ENCODE measurements at places on chromosomes 1 and 21.

GRCh38 chr1:18936471-18936813, 20.0 kb downstream of the IFFO2 start:
- DNase-seq: no peak

DNA sequence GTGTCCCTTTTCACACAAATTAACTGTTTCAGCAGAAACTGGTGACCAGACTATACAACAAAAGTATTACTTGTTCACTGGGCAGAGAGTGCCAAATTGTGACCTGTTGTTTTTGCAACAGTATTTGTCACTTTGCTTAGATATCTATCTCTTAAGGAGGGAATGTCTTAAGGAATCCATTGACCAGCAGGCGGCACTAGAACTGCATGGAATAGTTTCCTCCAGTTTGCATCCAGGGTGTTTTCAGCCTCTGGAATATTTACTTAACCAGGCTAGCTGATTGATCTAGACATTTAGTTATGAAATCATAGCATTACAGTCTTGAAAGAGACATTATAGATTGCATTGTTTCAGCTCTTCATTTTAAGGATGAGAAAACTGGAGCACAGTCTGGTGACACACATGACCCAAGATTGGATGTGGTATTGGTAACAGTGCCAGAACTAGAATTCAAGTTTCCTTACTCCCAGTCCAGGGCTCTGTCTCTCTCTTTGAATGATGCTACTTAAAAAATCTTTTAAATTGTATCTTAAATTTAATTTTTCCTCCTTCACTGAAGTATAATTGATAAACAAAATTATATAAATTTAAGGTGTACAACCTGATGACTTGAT, 16.9 kb downstream of the RPTN start:
- DNase-seq: peak; percentile 21

DNA sequence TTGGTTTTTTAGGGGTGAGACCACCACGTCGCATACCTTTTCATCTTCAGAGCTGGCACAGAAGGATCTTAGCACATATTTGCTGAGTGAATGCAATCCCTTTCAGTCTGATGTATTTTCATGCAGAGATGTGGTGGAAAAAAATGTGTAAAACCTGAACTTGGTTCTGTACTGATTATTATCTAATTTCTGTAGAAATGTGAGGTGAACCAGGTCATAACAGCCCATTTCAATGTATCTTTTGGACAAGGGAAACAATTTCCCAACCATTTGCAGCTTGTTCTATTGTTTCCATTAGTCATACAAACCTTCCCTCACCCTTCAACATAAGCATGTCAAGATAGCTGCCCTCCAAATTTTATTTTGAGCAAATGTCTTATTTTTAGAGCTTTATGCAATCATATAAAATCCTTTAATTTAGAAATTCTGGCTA, 46.8 kb upstream of the RUNX1 start:
- DNase-seq: no peak

GRCh38 chr1:9701665-9702064, 50.1 kb downstream of the PIK3CD start:
- DNase-seq: no peak

DNA sequence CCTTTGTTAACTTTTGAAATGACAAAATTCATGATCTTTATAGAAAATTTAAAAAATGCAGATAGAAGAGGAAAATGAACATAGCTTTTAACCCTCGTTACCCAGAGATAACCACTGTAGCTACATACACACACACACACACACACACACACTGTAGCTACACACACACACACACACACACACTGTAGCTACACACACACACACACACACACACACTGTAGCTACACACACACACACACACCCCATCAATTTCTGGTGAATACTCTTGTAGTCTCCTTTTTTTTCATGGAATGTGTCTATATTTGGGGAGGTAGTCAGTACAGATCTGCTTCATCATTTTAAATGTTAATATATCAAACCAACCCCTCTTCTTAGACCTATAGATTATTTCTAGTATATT, 58.5 kb downstream of the SH3BGR start:
- no peak for DNase-seq

DNA sequence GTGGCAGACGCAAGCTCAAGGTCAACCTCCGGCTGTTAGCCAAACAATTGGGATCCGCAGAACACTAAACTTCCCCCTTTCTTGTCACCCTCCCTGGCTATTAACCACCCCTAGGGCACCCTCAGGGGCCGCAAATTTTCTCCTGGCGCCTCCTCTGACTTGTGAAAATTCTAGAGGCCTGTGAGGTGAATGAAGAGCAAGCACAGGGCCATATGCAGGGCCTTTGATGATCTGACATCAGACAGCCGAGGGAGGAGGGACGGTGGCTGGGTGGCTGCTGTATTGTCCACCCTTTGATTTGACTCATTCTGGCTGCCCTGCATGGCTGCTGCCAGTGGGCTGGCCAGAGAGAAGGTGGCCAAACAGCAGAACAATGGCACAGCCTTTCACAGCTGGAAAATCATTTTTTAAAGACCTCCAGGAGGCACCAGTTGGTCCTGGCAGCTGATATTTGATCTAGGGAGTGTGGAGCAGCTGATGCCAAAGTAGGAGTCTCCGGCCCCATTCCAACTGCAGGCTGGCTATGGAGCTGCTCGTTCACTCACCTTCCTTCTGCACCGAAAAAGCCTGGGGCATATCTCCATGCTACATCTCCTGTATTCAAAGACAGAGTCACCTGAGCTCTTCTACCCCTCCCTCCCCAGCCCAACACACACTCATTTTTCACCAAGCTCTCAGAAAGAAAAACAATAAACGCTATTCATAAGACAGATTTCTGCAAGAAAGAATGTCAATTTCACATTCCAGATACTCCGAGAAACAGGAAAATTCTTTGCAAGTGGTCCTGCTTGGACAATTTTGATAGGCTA, 44.9 kb upstream of the BARHL2 start:
- DNase-seq: no peak

- DNase-seq: no peak
Observed at GRCh38 chr1:228208831-228209551, 1.1 kb downstream of the OBSCN start.

Measured in C1 segment of cervical spinal cord (tissue), 14 donors.